Urinary bladder (tissue), 4 donors: ENCODE measurements at places on chromosomes 5 and 9. TPM values are rescaled to one million over a fixed set of nuclear protein-coding genes. Genes with fewer than 3 reads are reported as not detected.

Gene ERCC8
- total RNA-seq = 32.8 TPM

Gene LHX6
- 2.2 TPM for total RNA-seq

Gene MYMK
- total RNA-seq = 1.2 TPM

Gene TRIP13
- 8.7 TPM for total RNA-seq

Gene SCAMP1
- total RNA-seq = 97.5 TPM

Gene GRIN3A
- 0.79 TPM for total RNA-seq

Gene MZB1
- total RNA-seq = 0.63 TPM

Gene FBP1
- 13.6 TPM for total RNA-seq

Gene CBY3
- total RNA-seq = not detected

Gene ANKRD31
- total RNA-seq = 0.69 TPM

Gene FOXD4L3
- total RNA-seq = not detected

Gene QRFP
- total RNA-seq = not detected

Gene C6
- 1.1 TPM for total RNA-seq

Gene ISCA1
- total RNA-seq = 54.5 TPM

Gene CDH9
- total RNA-seq = 0.53 TPM

Gene SPATA31C1
- total RNA-seq = 0.16 TPM
